COR-L47 (cell line): ENCODE measurements at places on chromosomes 7 and 10.
A peak's percentile ranks its signal among the peaks of the same experiment; 100 is the strongest.

DNA sequence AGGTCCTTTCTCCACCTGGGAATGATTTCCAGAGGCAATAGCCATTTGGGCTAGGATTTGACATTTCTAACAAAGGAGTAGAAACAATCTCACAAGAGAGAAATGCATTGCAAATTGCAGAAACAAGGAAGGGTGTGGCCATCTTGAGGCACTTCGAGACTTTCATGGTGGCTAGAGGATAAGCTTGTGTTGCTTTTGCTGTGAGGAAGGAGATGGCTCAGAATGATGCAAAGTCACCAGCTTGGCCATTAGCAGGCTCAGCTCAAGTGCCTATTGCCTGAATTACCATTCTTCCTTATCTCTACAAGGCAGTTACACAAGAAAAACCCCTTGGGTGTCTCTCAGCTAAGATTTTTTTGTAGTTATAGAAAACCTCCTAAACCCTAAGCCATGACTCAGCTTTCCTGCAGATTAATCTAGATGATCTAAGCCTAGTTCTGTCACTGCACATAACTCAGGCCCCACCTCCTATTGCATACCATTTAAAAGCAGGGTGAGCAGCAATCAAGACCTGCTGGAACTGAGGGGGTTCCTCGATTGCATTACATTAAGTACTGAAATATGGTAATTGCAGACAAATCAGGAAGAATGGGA is 683.1 kb downstream of the NRG3 start:
- DNase-seq = no peak

- no peak for DNase-seq
Observed at GRCh38 chr7:218896-219580, 26.7 kb downstream of the FAM20C start.

- no peak for DNase-seq
Observed at GRCh38 chr7:26989897-26990670, 105.7 kb downstream of the HOXA1 start.

- DNase-seq = no peak
Observed at GRCh38 chr10:119341459-119342301, 134.3 kb downstream of the GRK5 start.

DNA sequence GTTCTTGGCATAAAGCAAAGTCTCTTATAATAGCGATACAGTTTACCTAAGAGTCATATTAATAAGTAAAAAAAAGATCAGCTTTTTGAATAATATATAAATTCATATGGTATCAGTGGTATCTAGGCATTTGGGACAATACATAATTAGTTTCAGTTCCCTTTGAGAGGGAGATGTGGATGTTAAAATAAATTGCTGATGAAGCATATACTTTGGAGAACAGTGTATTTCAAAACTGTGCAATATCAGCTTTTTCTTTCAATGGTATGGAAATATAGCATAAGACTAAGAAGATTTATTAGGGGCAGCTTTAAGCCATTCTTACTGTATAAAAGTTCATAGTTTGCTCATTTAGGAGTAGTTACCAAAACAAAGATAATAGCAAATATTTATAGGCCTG is 35.5 kb downstream of the MDFIC start:
- DNase-seq = no peak

DNA sequence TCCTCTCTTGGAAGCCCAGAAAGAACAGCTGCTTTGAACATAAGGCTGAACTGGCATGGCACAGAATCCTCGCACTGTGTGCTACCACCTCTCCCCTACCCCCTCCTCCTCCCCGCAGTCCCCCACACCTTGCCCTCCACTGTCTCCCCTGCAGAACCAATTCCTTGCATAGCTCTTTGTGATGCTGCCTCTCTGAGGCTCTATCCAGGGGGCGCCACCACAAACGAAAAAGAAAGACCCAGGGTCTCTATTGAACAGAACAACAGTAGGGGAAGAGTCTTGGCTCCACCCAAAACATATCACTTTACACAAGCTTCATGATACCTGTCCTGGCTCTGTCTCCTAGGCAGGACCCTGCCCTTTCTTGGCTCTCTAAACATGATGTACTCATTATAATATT is 26.2 kb upstream of the EBLN1 start:
- no peak for DNase-seq

- DNase-seq = no peak
Observed at GRCh38 chr10:5499493-5500140, at the start of gene CALML5. CALML5 (minus strand) TSS chr10:5499570; CDS start chr10:5499438, 132 bp downstream.

DNA sequence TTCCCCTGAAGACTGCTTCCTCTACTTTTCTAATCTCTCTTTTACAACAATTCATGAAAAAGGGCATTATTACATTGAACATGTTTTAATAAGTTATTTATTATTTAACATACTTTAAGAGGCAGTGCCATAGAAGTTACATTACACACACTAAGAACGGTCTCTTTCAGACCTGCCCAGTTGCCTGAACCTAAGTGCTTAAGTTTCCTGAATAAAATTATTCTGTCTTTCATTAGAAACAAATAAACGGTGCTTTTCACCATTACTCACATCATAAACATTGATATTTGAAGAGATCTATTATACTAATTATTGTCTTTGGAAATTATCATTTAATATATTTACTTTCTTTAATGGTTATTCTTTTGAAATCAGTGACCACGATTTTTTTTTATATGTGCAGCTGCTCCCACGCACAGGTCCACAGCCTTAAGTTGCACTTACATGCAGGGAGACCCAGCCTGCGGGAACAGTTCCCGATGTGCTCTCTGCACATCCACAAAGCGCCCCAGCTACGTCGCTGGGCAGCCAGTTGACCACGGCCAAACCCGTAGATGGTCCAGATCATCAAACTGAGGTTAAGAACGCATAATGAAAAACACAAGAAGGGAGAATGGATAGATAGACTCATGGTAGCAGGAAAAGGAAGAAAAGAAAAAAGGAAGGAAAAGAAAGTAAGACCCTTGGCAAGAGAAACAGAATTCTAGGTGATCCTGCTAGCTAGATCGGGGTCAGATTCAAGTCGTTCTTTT is 437.0 kb upstream of the MGMT start:
- no peak for DNase-seq

DNA sequence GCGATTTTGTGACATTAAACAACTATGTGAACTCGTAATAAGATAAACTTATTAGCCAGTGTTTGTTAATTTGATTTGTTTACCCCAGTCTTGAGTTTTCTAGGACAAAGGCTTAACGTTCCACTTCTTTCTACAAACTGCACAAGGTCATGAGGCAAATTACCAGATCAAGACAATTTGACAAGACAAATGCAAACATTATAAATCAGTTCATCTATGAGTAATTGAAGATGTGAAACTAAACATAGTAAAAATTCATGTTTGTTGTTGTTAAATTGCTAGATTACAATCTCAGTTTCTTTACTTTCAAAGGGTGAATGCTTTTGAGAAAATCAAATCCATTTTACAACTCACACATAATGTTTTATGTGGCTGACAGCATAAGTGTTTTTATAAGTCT is 13.4 kb upstream of the ZNF804B start:
- no peak for DNase-seq

DNA sequence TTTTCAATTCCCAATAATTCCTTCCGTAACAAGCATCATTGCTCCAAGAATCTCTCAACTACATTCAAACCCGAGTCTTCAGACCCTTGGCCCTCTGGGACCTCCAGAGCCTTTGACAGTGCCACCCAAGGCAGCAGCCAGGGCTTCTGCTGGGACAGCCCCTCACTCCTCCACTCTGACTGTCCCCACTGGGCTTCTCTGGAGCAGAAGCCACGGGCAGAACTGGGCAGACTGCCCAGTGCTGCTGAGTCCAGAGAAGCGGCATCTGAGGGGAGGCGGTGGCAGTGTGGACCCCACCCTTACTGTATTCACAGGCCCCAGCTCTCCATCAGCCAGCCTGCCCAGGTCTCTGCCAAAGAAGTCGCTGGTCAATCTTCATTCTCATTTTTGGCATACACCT is 8.8 kb downstream of the CYREN start:
- no peak for DNase-seq

DNA sequence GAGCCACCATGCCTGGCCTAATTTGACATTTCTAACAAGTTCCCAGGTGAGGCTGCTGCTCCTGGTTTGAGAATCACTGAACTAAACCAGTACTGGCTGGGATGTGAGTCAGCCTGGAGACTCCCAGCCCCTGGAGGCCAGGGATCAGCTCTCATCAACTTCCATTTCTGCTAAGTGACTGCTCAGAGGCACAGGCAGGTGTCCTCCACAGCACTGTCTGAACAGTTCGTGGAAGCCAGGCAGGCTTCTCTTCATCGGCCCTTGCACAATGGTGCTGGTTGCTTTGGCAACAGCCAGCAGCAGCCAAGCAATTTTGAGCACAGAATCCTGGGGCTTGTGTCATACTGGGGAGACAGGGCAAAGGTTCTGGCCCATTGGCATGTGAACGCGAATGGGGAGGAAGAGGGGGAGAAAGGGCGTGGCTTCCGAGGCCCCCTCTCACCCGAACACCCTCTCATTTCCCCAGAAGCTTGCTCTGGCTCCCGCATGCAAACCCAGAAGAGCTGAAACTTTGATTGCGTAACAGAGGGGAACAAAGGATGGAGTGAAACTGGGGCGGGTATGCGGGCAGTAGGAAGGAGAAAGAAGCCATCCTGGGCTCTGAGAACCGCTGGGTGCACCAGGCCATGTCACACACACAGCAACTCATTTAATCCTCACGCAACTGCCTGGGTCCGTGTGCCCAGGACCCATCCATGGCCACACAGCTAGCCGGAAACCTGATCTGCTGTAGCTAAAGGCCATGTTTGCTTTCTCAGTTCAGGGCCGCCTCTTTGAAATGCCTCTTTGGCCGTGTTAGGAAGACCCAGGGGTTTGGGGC is 9.0 kb upstream of the POR start:
- peak; percentile 44 for DNase-seq

DNA sequence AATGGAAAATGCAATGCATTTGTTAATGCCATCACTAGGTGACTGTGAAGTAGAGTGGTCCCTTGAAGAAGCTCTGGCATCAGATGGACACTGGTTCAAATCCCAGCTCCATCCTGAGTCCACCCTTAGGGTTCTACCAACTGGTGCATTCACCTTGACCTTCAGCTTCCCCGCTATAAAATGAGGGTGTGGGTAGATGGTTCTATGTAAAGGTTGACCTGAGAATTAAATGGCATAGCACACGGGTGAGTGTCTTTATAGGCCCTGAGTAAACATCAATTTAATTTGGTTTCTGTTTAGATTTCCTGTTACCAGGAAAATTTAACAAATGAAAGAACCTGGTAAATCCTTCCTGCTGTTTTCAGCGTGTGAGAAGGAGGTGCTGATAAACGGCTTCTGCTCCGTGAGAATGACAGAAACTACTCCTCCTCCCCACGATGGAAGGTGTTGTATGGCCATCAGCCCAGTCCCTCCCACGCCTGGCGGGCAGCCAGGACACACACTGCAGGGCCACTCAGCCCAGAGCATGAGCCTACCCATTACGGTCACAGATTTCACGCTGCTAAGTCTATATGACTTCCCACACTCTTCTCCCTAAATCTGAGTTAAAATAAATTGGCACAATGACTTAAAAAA is 210.1 kb downstream of the TNS3 start:
- peak; percentile 96 for DNase-seq

DNA sequence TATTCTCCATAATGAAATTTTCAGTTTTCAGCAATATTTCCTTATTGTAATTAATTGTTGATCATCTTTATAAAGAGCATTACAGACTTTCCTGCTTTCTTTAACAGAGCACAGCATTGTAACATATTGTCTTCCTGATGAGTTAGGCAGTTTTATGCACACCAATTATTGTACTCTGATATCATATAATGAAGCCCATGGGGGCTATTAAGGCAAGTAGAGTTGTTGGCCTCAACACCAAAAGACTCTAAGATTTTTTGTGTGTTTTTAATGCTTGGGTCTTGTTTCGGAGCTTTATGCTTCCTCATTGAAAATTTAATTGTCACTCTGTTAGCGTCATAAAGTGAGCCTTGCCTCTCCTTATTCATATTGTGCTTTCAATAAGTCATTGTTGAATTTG is 49.2 kb upstream of the ARID5B start:
- no peak for DNase-seq

- DNase-seq = no peak
Observed at GRCh38 chr10:3467052-3467951, 294.7 kb upstream of the PITRM1 start.

- DNase-seq = no peak
Observed at GRCh38 chr7:19957664-19958063, 184.2 kb upstream of the TMEM196 start.

- no peak for DNase-seq
Observed at GRCh38 chr10:119391440-119392251, 150.9 kb downstream of the RGS10 start.

GRCh38 chr10:33386926-33387325 is 52.5 kb upstream of the NRP1 start:
- DNase-seq = no peak
